ENCODE measurements at places on chromosomes 1 and 21. TPM values are rescaled to one million over a fixed set of nuclear protein-coding genes. Genes with fewer than 3 reads are reported as not detected.

The FLG2 gene
- not detected for total RNA-seq

The SLC35D1 gene
- total RNA-seq, result 14.2 TPM

The NAXE gene
- 28.3 TPM for total RNA-seq

The LCE1C gene
- total RNA-seq, result not detected

The RAP1GAP gene
- total RNA-seq, result 13.5 TPM

The PDC gene
- not detected for total RNA-seq

The SLC35F3 gene
- total RNA-seq, result 11.9 TPM

The GNG12 gene
- 27.4 TPM for total RNA-seq

The NTMT2 gene
- total RNA-seq, result not detected

The RBM11 gene
- total RNA-seq, result 9.9 TPM

The KIF2C gene
- total RNA-seq, result 9.4 TPM

The RHD gene
- 0.64 TPM for total RNA-seq

The BTG2 gene
- 17.4 TPM for total RNA-seq

The MYOG gene
- total RNA-seq, result not detected

The FALEC gene
- total RNA-seq, result 2.2 TPM

The DYRK3 gene
- 24.5 TPM for total RNA-seq

The LHX8 gene
- total RNA-seq, result 0.64 TPM

The HUNK gene
- 19.3 TPM for total RNA-seq

The GIPC2 gene
- total RNA-seq, result 0.64 TPM

The C1QB gene
- total RNA-seq, result 7.0 TPM

The IQCC gene
- total RNA-seq, result 3.1 TPM

The MCOLN3 gene
- 0.64 TPM for total RNA-seq
